Sigmoid colon (tissue), 7 donors: ENCODE measurements at places on chromosomes 13 and 19. TPM values are rescaled to one million over a fixed set of nuclear protein-coding genes. Genes with fewer than 3 reads are reported as not detected.
A peak's percentile ranks its signal among the peaks of the same experiment; 100 is the strongest.

The CEACAM16 gene
- not detected for total RNA-seq

DNA sequence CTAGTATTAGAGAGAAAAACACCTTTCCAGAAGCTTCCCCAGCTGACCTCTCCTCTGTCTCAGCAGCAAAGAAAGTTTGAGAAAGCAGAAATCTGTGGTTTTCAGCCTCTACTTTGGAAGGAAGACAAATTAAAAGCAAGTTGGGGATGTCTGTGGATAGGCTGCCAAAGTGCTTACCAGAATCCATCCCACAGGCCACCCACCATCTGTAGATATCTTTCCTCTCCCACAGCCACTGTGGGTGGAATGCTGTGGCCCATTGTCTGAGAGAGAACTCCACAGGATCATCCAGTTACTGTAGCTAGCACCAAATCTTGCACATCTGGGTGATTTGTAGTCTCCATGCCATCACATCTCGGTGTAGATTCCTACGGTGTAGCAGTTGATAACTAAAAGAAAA lies 133.5 kb downstream of the DNAJC15 start:
- DNase-seq, result no peak
- H3K27ac ChIP-seq, result no peak overlapping the region
- no peaks in the 10 kb centered on the region for H3K36me3 ChIP-seq
- H3K4me1 ChIP-seq, result no peaks in the 10 kb centered on the region
- H3K27me3 ChIP-seq, result no peaks in the 10 kb centered on the region
- no peak overlapping the region for H3K4me3 ChIP-seq

DNA sequence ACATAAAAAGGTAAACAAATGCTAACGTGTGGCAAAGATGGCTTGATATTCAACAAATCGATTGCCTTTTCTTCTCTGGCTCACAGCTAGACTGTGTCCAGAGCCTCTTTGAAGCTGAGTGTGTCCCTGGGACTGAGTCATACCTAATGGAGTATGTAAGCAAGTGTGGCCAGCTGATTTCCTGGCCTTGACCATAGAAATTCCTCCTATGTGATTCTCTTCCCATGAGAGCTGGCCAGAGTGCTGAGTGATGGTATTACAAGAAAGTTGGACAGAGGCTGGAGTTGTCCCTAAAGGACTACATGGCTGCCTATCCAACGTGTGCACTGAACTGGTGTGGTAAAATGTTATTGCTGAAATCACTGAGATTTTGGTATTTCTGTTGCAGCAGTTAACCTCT lies 320.1 kb upstream of the SLC10A2 start:
- no peak overlapping the region for H3K4me3 ChIP-seq
- no peaks in the 10 kb centered on the region for H3K4me1 ChIP-seq
- no peaks in the 10 kb centered on the region for H3K27me3 ChIP-seq
- no peak for DNase-seq
- no peak overlapping the region for H3K27ac ChIP-seq

GRCh38 chr13:38141792-38142191 lies 207.9 kb upstream of the UFM1 start:
- H3K27me3 ChIP-seq, result no peaks in the 10 kb centered on the region
- DNase-seq, result no peak
- H3K36me3 ChIP-seq, result no peaks in the 10 kb centered on the region
- no peak overlapping the region for H3K4me3 ChIP-seq
- H3K4me1 ChIP-seq, result no peaks in the 10 kb centered on the region

- peaks cover 15% of the 10 kb centered on the region for H3K4me1 ChIP-seq
- no peak overlapping the region for H3K27ac ChIP-seq
- no peak for DNase-seq
- no peak overlapping the region for H3K4me3 ChIP-seq
- no peaks in the 10 kb centered on the region for H3K36me3 ChIP-seq
Measured at GRCh38 chr19:35146746-35147459, 3.8 kb downstream of the FXYD7 start.

DNA sequence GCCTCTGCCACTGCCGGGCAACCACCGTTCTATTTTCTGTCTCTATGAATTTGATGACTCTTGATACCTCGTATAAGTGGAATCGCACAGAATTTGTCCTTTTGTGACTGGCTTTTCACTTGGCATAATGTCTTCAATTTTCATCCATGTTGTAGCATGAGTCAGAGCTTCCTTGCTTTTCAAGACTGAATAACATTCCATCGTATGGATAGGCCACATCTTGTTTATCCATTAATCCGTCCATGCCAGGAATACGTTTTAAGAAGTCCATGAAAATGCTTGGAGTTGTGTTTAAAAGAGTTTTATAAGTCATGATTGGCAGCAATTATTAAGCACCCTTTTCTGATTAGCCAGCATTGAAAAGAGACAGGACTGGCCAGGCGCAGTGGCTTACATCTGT lies 53.6 kb upstream of the CLDN10 start:
- H3K27me3 ChIP-seq, result no peaks in the 10 kb centered on the region
- no peak for DNase-seq
- no peak overlapping the region for H3K27ac ChIP-seq
- no peaks in the 10 kb centered on the region for H3K4me1 ChIP-seq
- no peaks in the 10 kb centered on the region for H3K36me3 ChIP-seq

The CRLF1 gene
- 28.5 TPM for total RNA-seq

DNA sequence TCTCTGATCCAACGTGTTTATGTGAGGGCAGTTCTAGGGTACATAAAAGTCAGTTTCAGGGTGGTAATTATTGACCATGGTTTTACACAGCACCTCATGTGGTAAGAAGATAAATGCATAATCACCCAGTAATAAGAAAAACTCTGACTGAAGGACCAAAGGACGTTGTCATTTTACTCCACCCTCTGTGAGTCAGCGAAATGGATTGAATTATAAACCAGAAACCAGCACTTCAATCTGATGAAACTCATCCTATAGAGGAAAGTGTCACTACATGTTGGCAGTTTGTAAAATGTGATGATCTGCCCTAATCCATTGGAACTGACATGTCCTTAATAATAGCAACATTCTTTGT lies 406.8 kb downstream of the KLF5 start:
- no peaks in the 10 kb centered on the region for H3K4me1 ChIP-seq
- no peak overlapping the region for H3K27ac ChIP-seq
- no peaks in the 10 kb centered on the region for H3K36me3 ChIP-seq

The SEMA6B gene
- total RNA-seq, result 5.7 TPM

The MYH14 gene
- total RNA-seq, result 0.16 TPM

The WDR87 gene
- not detected for total RNA-seq

GRCh38 chr19:17570791-17571190 lies 15.3 kb downstream of the COLGALT1 start:
- H3K4me3 ChIP-seq, result no peak overlapping the region
- no peak overlapping the region for H3K27ac ChIP-seq
- DNase-seq, result no peak
- no peaks in the 10 kb centered on the region for H3K27me3 ChIP-seq
- H3K4me1 ChIP-seq, result peaks cover 5% of the 10 kb centered on the region

The NLRP9 gene
- not detected for total RNA-seq

The ZC3H4 gene
- total RNA-seq, result 20.4 TPM

- H3K4me1 ChIP-seq, result peaks cover 10% of the 10 kb centered on the region
- H3K27ac ChIP-seq, result peak overlapping the region; percentile 12
- peaks cover 5% of the 10 kb centered on the region for H3K36me3 ChIP-seq
- H3K4me3 ChIP-seq, result no peak overlapping the region
- H3K27me3 ChIP-seq, result no peaks in the 10 kb centered on the region
- no peak for DNase-seq
Measured at GRCh38 chr19:2922987-2923386, 21.8 kb downstream of the ZNF77 start.

- H3K4me3 ChIP-seq, result no peak overlapping the region
- no peak overlapping the region for H3K27ac ChIP-seq
- H3K4me1 ChIP-seq, result no peaks in the 10 kb centered on the region
- H3K27me3 ChIP-seq, result no peaks in the 10 kb centered on the region
Measured at GRCh38 chr13:99178636-99179035, 22.0 kb upstream of the UBAC2 start.

DNA sequence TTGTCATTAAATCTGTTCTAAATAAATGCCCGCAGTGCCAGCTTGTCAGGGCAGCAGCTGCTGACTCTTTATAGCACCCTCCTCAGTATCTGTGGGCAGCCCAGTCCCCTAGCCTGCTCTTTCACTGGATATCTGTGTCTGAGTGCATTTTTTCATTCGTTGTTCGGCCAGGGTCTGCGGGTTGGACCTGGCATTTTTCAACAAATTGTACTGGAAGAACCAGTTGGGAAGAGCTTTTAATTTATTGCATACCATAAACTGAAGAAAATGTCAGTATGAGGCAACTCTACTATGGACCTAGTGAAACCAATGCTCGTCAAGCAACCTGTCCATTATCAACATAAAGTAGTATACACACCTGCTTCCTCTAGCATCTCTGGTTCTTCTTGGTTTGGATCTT lies 8.6 kb downstream of the NLRP13 start:
- DNase-seq, result no peak
- H3K4me3 ChIP-seq, result no peak overlapping the region
- H3K4me1 ChIP-seq, result no peaks in the 10 kb centered on the region
- H3K36me3 ChIP-seq, result no peaks in the 10 kb centered on the region

- no peaks in the 10 kb centered on the region for H3K4me1 ChIP-seq
- H3K27me3 ChIP-seq, result no peaks in the 10 kb centered on the region
- no peak overlapping the region for H3K27ac ChIP-seq
- no peak overlapping the region for H3K4me3 ChIP-seq
Measured at GRCh38 chr13:23748109-23748990, 140.8 kb downstream of the MIPEP start.

The C1QTNF9 gene
- not detected for total RNA-seq

DNA sequence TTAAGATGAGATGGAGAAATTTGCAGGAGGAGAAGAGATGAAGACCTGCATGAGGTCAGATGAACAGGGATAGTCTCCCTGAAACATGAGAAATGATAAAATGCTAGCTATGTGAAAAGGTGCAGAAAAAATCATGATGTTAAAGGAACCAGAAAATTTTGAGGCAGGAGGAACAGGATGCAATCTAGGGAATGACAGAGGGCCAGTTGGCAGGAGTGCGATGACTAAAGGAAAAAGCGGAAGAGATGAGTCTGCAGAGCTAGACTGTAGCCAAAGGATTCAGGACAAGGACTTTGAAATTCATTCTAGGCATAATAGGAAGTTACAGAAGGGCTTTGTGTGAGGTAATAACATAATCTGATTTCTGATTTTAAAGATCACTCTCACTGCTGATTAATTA lies 77.9 kb downstream of the TRPC4 start:
- H3K36me3 ChIP-seq, result no peaks in the 10 kb centered on the region
- H3K27ac ChIP-seq, result no peak overlapping the region
- no peaks in the 10 kb centered on the region for H3K27me3 ChIP-seq
- DNase-seq, result no peak
- H3K4me3 ChIP-seq, result no peak overlapping the region
- no peaks in the 10 kb centered on the region for H3K4me1 ChIP-seq

GRCh38 chr19:49635530-49636232 lies 4.3 kb downstream of the RRAS start:
- no peak for DNase-seq
- peaks cover 43% of the 10 kb centered on the region for H3K4me1 ChIP-seq
- no peaks in the 10 kb centered on the region for H3K27me3 ChIP-seq
- no peak overlapping the region for H3K4me3 ChIP-seq
- H3K36me3 ChIP-seq, result no peaks in the 10 kb centered on the region
- H3K27ac ChIP-seq, result peak overlapping the region; percentile 20

The LILRA5 gene
- total RNA-seq, result 2.5 TPM

DNA sequence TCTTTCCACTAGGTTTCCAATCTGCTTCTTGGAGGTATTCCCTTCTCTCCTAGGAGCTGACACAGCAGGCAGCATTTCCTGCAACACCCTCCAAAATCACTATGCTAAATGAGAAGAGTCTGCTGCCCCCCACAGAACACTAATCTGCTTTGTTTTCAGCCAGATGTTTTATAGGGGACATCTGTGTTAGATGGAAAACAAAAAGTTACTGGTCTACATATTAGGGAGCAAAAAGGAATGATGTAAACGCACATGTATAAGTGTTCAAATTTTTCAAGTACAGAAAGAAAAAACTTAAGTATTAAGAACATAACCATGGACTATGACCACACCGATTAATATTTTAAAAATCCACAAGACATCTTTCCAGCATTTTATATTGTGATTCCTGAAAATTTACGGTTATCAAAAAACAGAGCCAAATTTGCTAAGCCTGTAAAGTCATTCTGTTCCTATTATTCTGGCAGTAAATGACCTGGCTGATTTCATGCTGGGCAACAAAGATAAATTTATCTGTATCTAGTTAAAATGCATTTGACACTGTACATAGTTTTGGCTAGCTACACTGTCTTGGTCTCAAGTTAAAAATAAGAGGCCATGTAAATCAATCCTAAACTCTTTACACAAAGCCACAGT lies 63.3 kb downstream of the DCLK1 start:
- H3K27ac ChIP-seq, result peak overlapping the region; percentile 55
- DNase-seq, result no peak
- H3K36me3 ChIP-seq, result no peaks in the 10 kb centered on the region
- no peaks in the 10 kb centered on the region for H3K27me3 ChIP-seq

The ZNF441 gene
- 8.4 TPM for total RNA-seq

The PDE4C gene
- total RNA-seq, result 8.6 TPM

DNA sequence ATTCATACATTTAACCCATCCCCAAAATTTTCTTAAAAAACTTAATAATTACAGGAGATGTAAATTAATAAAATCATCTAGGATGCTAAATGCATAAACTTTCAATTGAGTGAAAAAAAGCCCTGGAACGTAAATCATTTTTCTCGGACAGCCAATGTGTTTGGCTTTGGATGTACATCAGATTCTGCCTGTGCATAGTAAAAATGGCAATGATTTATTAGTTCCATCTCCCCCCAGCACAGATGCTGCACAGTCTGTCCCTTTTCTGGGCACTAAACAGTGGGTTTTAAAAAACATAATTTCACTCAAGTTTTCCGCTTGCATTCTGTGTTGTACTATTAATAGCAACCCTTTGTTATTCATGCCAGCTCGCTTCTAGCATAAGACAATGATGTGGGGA lies 147.7 kb downstream of the TM9SF2 start:
- no peak for DNase-seq
- H3K27ac ChIP-seq, result no peak overlapping the region
- H3K27me3 ChIP-seq, result no peaks in the 10 kb centered on the region
- H3K4me1 ChIP-seq, result no peaks in the 10 kb centered on the region

The ZNF471 gene
- 11.4 TPM for total RNA-seq

- no peaks in the 10 kb centered on the region for H3K4me1 ChIP-seq
- no peak overlapping the region for H3K4me3 ChIP-seq
- H3K27ac ChIP-seq, result no peak overlapping the region
- no peaks in the 10 kb centered on the region for H3K27me3 ChIP-seq
- H3K36me3 ChIP-seq, result no peaks in the 10 kb centered on the region
- DNase-seq, result no peak
Measured at GRCh38 chr13:68323124-68323523, 1093.0 kb upstream of the PCDH9 start.
